Omental fat pad (tissue), 4 donors: ENCODE measurements at places on chromosomes 7 and 10. TPM values are rescaled to one million over a fixed set of nuclear protein-coding genes. Genes with fewer than 3 reads are reported as not detected.

- DNase-seq = no peak
Measured at GRCh38 chr10:80154626-80154977, 22.1 kb downstream of the PLAC9 start.

DNA sequence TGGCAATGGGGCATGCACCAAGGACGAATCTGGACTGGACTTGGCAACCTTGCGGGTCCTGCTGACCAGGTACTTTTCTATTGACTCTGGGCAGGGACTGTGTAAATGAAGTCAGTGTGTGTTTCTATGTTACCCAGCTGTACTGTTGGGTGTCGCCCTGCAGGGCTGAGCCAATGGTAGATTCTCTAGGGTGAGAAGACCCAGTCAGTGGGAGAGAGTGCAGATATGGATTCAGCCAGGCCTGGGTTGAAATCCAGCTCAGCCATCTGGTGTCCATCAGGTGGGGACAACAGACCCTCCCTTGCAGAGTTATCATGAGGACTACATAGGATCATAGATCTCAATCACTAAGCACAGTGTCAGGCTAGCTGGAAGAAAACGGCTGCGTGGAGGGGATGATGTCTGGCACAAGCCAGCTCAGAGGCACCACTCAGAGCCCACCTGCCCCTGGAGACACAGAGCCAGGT is 4.9 kb upstream of the PPIF start:
- DNase-seq = no peak

GRCh38 chr10:130545122-130545521 is 408.9 kb downstream of the GLRX3 start:
- no peak for DNase-seq

- no peak for DNase-seq
Measured at GRCh38 chr10:70285476-70285831, 1.6 kb upstream of the NPFFR1 start.

DNA sequence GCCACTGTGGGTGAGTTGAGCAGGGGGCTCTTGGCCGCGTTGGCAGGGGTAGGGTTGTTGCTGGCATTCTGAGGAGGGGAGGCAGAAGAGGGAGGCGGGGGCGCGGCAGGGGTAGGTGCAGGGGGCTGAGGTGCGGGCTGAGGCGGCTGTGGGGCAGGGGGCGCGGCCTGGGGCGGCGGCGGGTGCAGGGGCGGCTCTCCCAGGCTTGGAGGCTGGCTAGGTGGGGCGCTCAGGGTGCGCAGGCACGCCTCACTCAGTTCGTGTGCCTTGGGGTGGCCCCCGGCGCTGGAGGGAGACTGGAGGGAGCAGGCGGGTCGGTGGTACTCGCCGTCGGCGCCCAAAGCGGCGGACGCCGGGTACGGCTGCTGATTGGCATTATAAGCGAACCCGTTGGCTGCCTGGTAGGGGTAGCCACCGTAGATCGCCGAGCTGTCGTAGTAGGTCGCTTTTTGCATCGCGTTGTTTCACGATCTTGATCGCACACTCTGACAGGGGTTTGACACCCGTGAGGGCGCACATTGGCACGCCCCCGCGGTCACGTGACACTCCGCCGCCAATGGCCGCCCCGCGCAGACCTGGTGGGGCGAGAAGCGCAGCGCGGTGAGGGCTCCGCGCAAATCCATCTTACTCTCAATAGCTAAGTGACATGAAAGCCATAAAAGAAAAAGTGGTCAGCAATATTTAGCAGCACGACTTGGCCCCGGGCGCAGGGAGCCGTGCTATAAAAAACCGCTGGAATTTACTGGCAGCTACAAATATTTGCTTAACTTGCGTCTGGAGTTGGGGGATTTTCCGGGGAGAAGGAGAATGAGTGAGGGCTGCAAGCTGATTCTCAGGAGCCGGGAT is 7.9 kb upstream of the HOXA2 start:
- DNase-seq = no peak

DNA sequence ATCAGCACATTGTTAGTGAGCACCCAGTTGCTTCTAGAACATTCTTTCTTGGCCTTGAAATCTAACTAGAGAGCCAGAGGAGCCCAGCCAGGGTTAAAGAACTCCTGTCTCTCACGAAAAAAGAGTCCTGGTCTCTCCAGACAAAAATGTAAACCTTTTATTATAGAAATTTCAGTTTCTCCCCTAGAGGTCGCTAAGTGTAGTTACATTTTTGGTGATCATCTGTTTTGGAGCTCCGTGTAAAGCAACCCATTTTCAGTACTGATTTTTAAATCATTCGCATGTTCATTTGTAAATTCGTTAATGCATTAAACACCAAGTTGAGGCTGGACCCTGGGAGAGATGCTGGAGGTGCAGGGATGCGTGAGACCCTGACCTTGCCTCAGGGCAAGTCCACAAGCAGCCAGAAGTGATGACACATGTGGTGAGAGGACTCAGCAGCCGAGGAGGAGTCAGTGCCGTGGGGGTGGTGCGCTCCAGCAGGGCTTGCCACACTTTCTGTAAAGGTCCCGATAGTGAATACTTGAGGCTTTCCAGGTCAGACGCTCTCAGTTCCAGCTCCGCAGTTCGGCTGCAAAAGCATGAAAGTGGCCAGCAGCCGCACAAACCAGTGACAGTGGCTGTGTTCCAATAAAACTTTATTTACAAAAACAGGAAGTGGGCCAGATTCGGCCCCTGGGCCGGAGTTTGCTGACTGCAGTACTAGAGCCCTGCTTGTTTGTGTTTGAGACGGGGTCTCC is 578.6 kb upstream of the FOXK1 start:
- no peak for DNase-seq

- DNase-seq = no peak
Measured at GRCh38 chr7:16178092-16178491, 243.2 kb downstream of the CRPPA start.

DNA sequence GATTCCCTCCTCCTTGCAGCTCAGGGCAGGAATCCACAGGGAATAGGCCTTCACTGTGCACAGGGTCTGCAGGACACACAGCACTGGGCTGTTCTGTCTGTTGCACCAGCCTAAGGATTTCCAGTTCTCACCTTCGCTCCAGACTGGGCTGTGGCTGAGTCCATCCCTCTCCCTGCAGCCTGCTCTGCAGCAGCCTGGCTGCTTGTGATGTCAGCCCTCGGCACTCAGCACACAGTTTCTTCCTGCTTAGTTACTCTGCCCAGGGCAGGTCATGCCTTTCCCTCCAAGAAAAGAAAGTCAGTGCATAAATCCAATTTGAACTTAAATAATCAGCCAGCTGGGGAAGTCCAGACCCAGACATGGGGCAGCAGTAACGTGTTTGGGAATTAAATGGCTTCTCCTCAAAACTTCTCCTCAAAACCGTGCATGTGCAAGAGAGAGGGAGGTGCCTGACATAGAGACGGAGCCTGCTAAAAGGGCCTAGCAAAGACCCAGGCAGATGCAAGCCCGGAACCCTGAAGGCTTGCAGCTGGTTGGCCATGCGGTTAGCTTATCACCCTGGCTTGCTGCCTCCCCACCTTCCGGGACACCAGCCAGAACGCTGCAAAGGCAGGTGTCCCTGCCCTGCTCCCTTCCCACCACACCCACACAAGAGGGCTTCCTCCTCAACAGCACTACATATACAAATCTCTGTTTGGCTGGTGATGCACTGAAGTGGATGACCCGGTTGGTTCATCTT is 10.9 kb upstream of the GDF2 start:
- no peak for DNase-seq

GRCh38 chr10:94016727-94017714 is 23.3 kb downstream of the PLCE1 start:
- no peak for DNase-seq

DNA sequence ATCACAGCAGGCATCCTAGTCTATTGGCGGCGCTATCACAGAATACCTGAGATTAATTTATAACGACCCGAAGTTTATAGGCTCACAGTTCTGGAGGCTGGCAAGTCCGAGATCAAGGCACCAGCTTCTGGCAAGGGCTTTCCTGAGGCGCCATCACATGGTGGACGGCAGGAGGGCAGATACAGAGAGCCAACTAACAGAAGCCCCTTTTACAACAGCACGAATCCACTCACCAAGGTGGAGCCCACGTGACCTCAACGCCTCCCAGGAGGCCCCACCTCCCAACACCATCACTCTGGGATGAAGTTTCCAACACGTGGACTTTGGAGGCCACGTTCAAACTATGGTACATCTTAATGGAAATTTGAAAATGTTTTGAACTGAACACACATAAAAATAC is 255.3 kb downstream of the ELFN1 start:
- DNase-seq = no peak

DNA sequence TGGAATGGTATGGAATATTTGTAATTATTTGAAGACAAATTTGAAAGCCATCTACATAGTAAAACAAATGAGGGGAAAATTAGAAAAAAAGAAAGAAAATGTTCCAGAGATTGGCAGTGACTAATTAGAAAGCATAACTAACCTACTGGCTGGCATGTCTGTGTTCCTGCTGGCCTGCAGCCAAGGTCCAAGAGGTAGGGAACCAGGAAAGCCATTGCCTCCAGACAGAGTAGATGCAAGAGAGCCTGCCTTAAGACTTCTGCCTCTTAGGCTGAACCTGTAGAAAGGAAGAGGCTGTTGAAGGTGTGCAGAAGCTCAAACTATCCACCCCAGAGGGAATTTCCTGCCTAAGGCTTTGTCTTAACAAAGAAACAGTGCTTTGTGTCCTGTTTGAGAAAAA is 982.0 kb downstream of the SORCS1 start:
- no peak for DNase-seq

DNA sequence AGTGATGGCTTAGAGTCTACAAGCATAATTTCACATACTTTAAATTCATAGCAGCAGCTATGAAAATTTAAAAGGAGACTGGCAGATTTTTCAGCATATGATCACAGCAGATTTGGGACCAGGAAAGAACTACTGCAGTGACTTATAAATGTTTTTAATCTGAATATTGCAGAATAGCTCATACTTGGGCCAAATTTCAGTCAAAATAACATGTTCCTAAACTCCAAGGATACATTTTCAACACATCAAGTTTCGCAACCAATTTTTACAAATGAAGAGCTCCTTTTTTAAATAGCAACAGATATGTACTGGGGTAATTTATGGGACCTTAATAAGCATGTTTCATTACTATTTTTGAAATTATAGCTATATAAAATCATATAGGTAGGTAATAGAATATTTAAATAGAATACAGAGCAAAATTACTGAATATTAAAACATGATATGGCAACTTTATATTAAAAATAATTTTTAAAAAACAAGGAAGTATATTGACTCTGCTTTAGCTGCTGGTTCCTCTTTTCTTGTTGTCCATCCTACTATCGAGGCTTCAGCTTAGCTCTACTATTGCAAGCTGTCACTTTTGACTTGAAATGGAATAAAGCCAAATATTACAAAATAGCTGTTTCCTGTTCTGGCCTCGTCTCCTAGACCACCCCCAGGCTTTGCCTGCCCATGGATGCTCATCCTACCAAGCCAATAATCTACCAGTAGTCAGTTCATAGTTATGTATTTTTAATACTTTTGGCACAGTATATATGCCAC is 123.1 kb downstream of the NRBF2 start:
- DNase-seq = no peak

DNA sequence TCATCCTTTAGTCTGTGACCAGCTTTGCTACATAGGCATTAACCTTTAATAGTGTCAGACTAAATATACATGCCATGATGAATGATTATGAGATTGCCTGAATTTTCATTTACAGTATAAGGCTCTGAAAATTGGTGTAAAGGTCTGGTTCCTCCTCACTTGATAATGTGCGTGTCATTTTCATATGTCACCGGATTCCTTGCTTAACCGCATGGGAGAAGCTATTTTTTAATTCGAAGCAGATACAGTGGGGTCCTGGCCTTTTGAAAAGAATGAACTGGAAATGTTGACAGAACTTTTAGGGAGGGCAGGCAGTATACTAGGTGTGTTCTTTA is 192.4 kb upstream of the SH2B2 start:
- no peak for DNase-seq

Gene GBX1
- not detected for total RNA-seq

Gene PON1
- total RNA-seq = not detected
